Stimulated activated CD4-positive, alpha-beta T cell treated with anti-CD3 and anti-CD28 coated beads, Interleukin-1b, Interleukin-23, amount 100 ng/mL, for 1 hour (primary cell): ENCODE measurements at places on chromosomes 3 and 15.

DNA sequence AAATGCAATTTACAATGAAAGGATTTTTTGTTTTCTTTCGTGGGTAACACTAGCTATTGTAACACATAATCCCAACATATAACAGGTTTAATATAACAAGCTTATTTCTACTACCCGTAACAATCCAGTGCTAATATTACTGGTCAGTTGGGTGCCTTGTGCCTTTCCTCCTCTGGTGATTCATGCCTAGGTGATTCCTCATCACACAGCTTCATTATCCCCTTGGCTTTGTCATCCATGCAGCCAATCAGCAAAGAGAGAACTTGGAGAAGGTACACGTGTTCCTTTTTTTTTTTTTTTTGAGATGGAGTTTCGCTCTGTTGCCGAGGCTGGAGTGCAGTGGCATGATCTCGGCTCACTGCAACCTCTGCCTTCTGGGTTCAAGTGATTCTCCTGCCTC is 30.7 kb downstream of the CHST14 start:
- DNase-seq = no peak

DNA sequence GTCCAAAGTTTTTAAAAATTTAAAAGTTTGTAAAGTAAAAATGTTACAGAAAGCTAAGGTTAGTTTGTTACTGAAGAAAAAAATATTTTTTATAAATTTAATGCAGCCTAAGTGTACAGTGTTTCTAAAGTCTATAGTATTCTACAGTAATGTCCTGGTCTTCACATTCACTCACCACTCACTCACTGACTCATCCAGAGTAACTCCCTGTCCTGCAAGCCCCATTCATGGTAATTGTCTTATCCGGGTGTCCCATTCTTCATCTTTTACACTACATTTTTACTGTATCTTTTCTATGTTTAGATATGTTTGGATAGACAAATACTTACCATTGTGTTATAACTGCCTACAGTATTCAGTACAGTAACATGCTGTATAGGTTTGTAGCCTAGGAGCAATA is 36.7 kb upstream of the ATP10A start:
- no peak for DNase-seq

DNA sequence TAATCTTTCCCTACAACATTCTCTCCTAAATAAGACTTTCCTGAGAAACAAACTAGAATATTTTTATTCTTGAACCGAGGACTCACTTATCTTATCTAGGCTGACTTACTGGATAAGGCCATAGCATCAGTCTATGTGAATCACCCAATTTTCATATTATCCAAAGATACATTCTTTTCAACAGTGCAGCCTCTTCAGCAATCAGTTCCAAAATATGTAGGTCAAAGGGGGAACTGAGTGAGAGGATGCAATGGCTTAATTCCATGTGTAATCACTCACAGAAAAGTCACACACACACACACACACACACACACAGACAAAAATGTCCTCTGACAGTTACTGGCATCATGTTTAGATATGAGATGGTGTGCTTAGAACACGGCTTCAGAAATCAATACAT is 31.5 kb upstream of the MECOM start:
- no peak for DNase-seq

GRCh38 chr3:177832880-177833279 is 635.6 kb upstream of the TBL1XR1 start:
- no peak for DNase-seq
